ENCODE measurements at places on chromosomes 2 and 18.
A peak's percentile ranks its signal among the peaks of the same experiment; 100 is the strongest.

DNA sequence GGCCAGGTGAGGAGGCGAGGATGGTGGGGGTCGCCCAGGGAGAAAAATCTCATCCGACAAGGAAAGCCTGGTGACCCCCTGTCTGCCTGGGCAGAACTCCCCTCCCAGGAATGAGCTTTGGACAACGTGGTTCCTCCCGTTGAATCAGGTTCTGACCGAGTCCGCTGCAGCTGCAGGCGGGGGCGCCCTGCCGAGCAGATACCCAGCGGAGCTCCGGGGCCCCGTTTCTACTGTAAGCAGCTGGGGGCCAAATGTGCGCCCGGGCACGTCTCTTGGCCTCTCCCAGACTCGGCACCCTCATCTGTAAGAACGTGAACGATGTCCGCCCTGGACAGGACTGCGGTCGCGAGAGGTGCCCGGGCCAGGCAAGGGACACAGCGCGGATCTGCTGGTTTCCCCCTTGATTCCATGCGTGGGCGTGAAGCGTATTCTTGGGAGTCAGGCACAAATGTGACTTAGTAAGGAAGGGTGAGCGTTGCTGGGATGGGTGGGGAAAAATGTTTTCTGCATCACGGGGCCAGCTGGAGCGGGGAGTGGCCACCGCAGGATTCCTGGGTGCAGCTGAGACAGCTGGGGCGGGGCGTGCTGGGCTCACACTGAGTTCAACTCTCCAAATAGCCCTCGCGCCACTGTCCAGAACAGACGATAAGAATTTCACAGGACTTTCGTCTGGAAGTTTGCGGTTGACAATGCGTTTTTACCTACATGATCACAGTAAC lies 20.2 kb upstream of the TUBB6 start:
- DNase-seq = peak; percentile 64

DNA sequence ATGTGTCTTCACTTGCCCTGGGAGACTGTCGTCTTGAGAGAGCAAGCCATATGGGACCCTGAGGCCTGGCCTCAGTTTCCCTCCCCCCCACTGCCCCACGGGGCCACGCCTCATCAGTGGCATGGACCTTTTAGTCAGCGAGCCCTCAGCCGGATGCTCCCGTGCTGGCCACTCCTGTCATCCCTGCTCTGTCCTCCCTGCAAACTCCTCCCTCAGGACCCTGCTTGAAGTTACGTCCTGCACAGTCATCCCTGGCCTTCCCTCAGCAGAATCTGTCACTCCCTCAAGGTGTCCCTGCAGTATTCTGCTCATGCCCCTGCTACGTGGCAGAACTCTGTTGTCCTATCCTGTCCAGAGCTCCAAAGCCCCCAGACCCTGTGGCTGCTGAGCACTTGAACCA lies 265.1 kb downstream of the NEDD4L start:
- no peak for DNase-seq

GRCh38 chr2:167133614-167134013 lies 245.3 kb downstream of the XIRP2 start:
- no peak for DNase-seq

DNA sequence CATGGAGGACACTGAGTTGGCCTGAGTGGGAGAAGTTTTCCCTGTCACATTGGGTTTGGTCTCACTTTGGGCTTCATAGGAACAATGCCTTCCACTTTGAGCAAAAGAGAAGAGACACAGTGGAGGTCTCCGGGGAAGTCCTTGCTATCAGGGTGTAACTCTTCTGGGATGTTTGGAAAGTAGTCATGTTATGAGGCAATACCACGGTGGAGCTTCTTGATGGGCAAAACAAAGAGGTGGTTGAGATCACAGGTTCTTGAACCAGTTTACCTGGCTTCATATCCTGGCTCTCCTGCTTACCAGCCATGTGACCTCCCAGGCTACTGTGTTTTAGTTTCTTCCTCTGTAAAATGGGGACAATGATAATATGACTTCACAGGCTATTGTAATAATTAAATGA lies 478.6 kb downstream of the SLC4A3 start:
- no peak for DNase-seq

DNA sequence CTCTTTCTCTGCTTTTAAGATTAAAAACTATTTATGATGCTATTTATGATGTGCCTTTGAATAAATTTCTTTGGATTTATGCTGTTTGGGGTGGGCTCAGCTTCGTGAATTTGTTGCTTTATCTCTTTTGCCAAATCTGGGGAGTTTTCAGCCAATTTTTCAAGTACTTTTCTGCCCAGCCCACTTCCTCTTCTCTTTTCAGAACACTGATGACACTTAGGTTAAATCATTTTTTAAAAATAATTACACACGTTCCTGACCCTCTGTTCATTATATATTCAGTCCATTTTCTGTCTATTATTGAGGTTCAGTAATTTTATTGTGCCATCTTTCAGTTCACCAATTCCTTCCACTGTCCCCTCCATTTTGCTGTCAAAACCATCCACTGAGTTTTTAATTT lies 14.8 kb upstream of the BCL2L11 start:
- no peak for DNase-seq

- DNase-seq = no peak
These were observed 189.8 kb downstream of the NCK2 start for GRCh38 chr2:105934467-105934866.

DNA sequence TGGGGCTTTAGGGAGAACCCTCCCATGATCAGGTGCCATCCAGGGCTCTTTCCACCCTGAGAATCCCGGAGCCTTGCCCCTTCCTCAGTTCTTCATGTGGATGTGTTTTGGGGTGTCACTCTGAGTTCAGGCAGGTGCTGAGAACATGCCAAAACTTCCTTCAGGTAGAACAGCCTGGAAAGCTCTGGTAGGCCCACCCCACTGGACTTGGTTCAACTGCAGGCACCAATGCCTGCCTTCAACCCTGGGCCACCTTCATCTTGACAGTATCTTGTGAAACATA lies 85.8 kb downstream of the EPAS1 start:
- no peak for DNase-seq

DNA sequence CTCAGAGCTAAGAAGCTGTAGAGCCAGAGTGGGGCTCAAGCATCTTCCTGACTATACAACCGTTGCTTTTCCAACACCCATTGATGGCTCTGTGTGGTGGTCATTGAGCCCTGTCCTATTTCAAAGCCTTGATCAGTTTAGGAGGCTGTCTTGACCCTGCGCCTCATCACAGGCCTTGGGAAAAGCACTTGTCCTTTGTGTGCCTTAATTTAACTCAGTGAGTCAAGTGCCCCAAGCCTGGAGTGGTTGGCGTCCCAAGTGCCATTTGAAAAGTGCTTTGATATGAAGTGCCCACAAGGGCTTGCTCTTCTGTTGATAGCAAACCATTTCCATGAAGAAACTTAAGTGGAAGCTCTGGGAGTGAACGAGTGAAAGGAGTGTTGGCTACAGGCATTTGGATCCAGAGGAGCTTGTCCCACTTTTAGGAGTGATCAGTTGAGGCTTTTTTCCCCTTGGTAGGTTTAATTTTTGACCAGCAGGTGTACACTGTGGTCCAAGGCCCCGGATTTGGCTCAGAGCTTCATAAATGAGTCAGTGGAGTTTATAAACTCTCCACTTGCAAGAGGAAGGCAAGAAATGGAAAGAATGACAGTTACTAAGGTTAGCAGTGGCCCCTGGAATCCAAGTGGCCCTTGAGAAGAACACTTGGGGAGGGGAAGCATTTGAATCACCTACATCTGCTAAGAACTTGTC lies 50.3 kb downstream of the ACTR2 start:
- DNase-seq = no peak

- no peak for DNase-seq
These were observed 109.6 kb downstream of the KYNU start for GRCh38 chr2:142987044-142987443.

DNA sequence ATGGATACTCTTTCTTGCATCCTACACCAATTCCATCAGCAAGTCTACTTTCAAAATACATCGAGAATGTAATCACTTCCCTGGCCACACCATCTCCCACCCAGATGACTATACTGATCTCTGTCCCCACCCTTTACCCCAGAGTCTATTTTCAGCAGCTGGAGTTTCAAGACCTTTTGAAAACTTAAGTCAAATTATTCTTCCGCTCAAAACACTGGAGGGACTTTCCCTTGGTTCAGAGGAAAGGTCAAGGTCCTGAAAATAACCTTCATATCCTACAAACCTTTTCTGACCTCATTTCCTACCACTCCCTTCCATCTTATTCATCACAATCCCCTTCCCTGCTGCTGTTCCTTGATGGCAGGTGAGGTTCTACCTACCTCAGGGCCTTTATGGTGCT lies 58.8 kb upstream of the LYPD6 start:
- no peak for DNase-seq

- DNase-seq = peak; percentile 19
These were observed 1.5 kb upstream of the PCBP1 start for GRCh38 chr2:70085711-70086277.

DNA sequence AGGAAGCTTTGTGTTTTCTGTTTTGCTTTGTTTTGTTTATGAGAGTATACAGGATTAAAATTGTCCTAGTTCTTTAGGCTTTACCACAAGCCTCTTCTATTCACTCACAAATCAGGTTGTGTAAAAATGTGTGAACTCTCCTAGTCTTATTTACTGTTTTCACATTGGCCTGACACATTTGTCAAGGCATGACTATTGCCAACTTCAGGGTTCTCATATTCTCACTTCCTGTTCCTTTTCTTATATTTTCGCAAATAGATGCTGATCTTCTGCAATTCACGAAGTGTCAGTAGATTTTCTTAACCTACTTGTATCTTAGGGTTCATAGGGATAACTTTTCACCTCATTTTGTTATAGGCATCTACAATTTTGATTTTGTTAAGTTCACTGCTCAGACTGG lies 67.1 kb downstream of the CCDC102B start:
- no peak for DNase-seq

- DNase-seq = no peak
These were observed 129.9 kb downstream of the DDX1 start for GRCh38 chr2:15721411-15722067.

GRCh38 chr2:36147670-36148390 lies 207.7 kb upstream of the CRIM1 start:
- no peak for DNase-seq

- DNase-seq = no peak
These were observed 132.3 kb downstream of the FOXI3 start for GRCh38 chr2:88320076-88320773.

GRCh38 chr2:174951745-174952144 lies 53.4 kb downstream of the CHN1 start:
- peak; percentile 23 for DNase-seq

DNA sequence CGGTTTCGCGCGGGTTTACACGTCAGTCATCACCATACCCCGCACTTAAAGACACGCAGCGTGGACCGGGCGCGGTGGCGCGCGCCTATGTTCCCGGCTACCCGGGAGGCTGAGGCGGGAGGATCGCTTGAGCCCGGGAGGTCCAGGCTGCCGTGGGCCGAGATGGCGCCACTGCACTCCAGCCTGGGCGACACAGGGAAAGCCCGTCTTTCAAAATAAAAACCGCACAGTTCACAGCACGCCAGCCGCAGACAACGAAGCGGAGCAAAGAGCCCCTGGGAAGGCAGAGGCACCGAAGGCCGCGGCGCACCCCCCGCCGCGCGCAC lies 328 bp downstream of the DTYMK start:
- DNase-seq = peak; percentile 48

DNA sequence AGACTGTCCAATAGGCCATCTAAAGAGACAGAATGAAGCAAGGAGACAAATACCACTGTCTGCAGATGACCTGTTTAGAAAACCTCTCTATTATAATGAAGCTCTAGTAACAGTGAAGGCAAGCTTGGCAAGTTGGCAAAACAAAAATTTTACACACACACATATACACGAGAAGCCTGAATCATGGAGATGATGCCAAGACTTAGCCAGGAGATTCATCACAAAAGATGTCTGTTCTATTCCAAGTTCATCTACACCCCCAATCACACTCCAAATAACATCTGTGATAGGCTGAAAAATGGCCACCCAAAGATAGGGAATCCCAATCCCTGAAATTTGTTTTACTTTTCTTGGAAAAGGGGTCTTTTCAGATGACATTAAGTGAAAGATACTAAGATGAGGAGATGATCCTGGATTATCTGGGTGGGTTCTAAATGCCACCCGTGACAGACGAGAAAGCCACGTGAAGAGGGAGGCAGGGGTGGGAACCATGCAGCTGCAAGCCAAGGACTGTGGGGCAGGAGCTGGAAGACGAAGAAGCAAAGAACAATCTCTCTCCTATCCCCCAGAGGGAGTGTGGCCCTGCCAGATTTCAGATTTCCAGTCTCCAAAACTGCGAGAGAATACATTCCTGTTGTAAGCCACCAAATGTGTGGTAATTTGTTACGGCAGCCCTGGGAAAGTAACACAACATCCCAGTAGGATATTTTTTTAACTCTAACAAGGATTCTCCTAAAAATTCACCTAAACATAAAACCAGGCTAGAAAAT lies 20.0 kb downstream of the HDLBP start:
- no peak for DNase-seq

GRCh38 chr2:178234648-178235047 lies 40.3 kb downstream of the OSBPL6 start:
- DNase-seq = no peak

DNA sequence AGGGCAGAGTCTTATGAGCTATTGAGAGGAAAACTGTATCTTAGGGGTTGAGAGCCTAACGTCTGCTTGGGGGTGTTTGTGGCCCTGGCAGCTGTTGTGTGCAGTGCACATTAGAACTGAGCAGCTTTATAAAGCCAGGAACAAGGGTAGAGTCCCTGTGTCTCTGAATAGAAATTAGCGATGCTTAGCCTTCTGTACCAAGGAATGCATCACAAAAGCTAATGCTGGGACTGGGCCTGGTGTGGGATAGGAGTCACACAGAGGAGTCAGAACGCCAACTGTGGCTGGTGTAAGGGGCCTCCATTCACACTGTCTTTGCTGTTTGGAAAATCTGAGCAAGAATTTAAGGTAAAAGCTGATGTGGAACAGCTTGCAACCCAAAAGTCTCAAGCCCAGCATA lies 283.2 kb downstream of the SOX11 start:
- DNase-seq = no peak

DNA sequence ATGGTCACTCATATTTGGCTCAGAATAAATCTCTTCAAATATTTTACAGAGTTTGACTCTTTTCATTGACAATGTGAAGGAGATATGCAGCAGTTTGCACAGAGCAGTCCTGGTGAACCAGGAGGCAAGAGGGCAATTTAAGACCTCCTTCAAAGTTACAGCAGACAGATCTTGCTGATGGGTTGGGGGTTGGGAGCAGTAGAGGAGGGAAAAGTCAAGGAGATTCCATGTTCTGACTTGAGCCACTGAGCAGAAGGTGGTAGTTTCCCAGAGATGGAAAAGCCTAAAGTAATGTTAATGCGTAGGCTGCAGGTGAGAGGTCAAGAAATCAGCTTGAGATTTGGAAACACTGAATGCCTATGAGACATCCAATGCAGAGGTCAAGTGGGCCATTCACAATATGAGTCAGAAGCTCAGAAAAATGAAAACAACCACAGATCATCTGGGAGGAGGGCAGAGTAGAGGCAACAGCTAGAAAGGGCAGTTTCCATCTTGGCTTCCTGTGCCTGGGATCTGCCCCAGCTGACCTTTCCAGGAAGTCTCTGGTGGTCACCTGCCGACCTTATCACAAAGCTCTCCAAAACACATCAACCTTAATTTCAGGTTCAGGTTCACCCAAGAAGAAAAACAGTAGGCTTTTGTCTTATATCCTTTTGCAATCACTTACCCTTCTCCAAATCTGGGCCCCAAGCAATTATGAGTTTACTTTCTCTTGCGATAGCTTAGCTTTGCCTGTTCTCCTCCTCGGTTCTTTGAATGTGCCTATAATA lies 197.5 kb upstream of the ARL4C start:
- DNase-seq = no peak

Measured in NCI-H69 (cell line).